ENCODE measurements at places on chromosomes 5 and 9.

- no peak for DNase-seq
Observed at GRCh38 chr5:1099926-1100663, 11.8 kb downstream of the SLC12A7 start.

GRCh38 chr9:90287567-90288274 lies 354.9 kb downstream of the DIRAS2 start:
- DNase-seq, result no peak

GRCh38 chr9:3980771-3981170 lies 319.1 kb downstream of the GLIS3 start:
- no peak for DNase-seq

DNA sequence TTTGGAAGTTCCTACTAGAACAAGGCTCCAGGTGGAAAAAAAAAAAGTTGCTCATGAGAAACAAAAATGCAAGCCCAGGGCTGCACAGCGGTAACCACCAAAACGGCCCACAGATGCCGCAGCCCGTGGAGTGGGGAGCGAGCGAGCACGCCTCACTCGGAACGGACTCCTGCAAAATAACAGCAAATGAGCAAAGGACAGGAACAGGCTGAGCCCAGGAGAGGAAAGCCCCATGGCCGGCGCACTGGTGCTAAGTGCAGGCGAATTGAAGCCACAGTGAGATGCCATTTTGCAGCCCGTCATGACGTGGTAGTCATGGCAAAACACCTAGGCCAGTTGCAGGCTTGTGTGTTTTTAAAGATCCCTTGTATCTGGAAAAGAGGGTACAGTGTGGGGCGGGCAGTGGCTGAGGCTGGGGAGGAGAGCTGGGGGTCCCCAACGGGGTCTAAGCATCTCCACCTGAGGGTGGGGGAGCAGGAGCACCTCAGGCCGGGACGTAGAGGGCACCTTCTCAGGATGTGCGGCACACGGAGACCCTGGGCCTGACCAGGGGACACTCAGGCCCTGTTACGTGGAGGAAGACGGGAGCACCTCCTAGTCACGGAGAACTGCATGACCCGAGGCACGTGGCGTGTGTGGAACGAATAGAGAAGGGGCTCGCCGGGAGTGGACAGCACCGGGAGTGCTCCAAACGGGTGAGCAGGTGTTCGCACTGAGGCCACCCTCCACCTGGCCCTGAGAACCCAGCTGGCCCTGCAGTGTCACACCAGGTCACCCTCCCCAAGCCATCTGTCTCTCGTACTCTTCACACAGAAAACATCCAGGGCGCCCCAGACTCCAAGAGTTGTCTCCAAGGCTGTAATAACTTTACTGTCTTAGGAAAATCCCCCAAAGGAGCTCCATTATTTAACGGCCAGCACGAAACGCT lies 10.7 kb downstream of the GRM6 start:
- DNase-seq, result no peak

GRCh38 chr5:40995801-40996586 lies 75.1 kb downstream of the MROH2B start:
- DNase-seq, result no peak

GRCh38 chr9:2414465-2414864 lies 207.1 kb upstream of the VLDLR start:
- DNase-seq, result no peak

DNA sequence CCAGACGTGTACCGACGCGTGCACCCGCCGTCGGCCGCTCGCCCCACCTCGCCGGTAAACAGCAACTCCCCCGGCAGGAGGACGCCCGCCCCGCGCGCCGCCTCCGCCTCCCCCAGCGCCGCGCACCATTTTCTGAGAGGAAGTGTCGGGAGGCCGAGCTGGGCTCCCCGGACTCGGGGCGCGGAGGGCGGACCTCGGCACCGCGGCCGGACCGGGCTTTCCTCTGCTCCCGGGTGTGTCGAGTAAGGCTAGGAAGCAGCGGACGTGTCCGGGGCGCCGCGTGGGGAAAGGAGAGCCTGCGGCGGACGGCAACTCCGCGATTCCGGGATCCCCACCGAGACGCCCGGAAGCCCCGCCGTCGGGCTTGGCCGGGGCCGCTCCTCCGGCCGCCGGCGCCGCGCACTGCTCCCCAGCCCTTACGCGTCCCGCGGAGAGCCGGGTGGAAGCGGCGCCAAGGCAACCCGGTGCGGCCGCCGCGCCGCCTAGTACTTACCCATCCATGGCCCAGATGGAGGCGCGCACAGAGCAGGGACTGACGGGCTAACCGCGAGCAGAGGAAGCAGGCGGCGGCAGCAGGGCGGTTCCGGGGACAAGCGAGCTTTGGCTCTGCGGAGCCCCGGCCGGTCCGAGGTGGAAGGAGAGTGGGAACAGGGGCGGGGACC lies at the start of gene PTBP3:
TSS of gene PTBP3 (minus strand) at position 643 of the 662 bp plus-strand sequence. CDS start 35,754 bp downstream, outside the sequence.
- DNase-seq, result peak; percentile 90
